NCI-H1092 treated with DMSO at 0.1 percent for 48 hours (cell line): ENCODE measurements at places on chromosomes 12 and 14.
A peak's percentile ranks its signal among the peaks of the same experiment; 100 is the strongest.

DNA sequence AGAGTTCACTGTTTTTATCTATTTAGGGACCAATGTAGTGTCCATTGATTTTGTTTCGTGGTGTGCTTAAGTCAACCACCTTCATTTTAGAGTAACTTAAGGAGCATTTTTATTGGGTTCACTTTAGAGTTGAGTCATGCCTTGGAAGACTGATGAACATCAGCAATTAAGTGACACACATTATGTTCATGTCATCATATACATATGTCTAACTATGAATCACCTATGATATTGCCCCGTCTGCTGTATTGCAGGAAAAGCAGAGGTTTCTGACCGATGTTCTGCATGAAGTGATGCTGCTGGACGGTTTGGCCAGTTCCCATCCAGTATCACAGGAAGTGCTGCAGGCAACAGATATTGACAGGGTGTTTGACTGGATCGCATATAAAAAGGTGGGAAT, 227.1 kb downstream of the TRHDE start:
- DNase-seq = no peak

DNA sequence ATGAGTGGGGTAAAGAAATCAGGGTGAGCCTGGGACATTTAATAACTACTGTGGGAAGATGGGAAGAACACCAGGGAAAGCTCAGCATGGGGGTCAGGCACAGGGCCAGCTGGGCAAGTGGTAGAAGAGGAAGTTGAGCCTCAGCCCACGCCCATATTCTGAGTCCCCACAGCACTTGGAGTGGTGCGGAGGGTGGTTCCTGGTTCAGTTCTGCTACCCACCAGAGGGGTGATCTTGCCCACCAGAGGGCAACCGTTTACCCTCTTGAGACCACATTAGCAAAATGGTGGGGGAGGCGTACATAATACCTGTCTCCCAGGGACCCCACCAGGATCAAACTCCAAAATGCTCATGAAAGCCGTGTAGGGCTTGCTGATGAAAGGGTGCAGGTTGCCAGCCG, 16.8 kb upstream of the ANKRD33 start:
- DNase-seq = no peak

DNA sequence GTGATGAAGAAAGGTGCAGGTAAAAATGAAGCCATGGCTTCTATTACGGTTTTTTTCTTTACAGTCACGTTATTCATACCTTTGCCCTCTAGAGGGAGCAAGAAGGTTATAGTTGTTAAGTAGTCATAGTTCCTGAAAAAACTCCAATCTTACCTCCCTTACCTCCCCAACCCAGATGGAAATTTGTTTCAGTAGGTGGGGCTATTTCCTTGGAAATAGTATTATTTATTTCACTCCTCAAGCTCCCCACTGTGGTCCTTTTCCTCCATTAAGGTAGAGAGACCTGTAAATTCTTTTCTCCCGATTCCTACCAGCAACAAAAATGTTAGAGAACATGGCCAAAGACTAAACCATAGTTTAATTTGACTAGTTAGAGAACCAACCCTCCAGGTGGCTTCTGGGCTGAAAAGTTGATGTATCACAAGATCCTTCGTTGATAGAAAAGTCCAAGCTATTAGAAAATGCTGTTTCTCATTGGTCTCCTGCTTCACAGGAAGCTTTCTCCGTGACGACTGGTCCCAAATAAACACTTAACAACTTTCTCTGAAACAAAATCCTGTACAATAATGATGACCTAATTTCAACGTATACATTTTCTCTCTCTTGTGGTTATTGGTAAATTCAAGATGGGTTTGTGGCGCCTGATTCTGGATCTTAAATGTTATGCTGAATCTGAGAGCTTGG, 43.5 kb downstream of the TMX1 start:
- DNase-seq = peak; percentile 90

DNA sequence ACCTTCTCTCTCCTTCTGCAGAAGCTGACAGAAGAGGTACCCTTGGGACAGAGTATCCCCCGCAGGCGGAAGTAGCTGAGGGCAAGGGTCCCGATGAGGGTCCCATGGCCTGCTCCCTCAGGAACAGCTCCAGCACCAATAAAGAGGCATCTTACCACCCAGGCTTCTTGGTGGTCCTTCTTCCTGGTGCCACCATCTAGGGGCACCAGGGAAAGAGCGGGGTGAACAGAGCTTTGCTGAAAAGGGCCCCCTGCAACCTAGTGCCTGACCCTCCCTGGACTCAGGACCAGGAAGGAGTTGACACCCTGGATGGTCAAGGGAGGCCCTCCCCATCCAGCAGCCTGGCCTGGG, 591 bp upstream of the IRF9 start:
- DNase-seq = no peak

DNA sequence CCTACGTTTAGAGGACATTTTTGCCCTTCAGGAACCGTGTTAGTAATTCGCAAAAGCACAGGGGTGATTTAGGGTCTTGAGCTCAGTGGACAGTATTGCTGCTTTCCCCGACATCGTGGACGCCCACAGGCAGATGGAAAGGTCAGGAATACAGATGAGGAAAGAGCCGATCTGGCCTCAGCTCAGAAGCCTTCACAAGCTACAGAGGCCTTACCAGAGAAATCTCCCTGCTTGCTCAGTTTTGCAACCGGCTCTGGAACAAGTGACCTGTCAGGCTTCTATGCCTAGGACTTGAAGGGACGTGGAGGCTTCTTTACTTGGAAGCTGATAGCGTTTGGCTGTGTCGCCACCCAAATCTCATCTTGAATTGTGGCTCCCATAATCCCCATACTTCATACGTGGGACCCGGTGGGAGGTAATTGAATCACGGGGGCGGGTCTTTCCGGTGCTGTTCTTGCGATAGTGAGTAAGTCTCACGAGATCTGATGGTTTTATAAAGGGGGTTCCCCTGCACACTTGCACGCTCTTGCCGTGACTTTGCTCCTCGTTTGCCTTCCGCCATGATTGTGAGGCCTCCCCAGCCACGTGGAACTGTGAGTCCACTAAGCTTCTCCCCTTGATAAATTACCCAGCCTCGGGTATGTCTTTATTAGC, 332.5 kb downstream of the MED13L start:
- no peak for DNase-seq

GRCh38 chr14:104956290-104956890, 21.8 kb downstream of the AHNAK2 start:
- no peak for DNase-seq

- DNase-seq = no peak
Observed at GRCh38 chr12:62744551-62744950, 190.4 kb downstream of the PPM1H start.

GRCh38 chr12:71767183-71767582, 12.5 kb downstream of the RAB21 start:
- no peak for DNase-seq

GRCh38 chr12:25644979-25645378, 91.9 kb upstream of the LMNTD1 start:
- DNase-seq = no peak

GRCh38 chr12:113241191-113242025, 20.1 kb downstream of the TPCN1 start:
- peak; percentile 56 for DNase-seq

DNA sequence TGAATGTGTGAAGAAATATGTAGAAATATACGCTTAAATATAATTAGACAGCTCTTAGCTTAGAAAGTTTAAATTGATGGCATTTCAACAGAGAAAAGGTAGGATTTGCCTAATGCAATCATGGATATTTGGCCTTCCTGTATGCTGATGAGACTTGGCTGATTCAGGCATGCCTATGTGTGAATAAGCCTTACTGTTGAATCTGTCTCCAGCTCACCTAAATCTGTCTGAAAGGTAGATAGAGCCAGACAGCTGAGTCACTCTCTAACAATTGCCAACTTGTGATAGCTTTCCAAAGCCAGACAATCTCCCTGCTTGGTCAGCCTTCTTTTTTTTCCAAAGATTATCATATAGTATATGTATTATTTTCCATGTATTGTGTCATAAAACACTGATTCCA, 92.8 kb upstream of the FLRT2 start:
- no peak for DNase-seq

DNA sequence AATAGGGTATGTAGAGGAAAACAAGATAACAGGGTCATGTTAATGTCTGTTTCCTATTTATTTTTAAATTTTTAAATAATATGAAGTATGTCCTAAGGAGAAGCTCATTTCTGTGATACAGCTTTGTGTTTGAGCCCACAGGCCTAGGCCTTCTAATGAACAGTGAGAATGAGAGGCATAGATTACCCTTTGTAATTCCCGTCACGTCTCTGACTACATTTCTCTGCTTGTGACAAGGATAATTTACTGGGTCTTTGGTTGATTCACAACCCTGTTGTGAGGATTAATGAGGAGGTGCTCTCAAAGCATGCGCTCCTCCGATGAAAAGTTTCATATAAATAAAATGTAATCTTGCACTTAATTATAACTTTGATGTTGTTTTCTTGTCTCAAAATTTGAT, 56.1 kb downstream of the SYT10 start:
- no peak for DNase-seq

- no peak for DNase-seq
Observed at GRCh38 chr12:110234755-110235154, 46.3 kb upstream of the ATP2A2 start.

GRCh38 chr12:41919048-41919447, 225.6 kb downstream of the GXYLT1 start:
- no peak for DNase-seq

DNA sequence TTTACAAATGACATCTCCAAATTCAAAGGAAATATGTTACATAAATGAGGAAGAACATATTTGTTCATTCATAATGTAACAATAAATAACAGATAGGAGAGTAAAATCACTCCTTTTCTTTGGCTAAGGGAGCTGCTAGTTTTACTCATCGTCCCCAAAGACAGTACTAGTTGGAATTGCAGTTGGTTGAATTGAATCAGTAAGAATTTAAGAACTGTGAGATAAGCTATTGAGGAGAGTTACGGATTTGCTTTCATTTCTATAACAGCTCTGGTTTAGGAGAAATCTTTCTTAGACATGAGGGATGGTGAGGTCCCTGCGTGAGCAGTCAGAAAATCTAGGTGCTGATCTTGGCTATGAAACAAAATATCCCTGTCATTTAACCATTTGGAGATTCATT, 402.8 kb downstream of the AEBP2 start:
- DNase-seq = no peak

DNA sequence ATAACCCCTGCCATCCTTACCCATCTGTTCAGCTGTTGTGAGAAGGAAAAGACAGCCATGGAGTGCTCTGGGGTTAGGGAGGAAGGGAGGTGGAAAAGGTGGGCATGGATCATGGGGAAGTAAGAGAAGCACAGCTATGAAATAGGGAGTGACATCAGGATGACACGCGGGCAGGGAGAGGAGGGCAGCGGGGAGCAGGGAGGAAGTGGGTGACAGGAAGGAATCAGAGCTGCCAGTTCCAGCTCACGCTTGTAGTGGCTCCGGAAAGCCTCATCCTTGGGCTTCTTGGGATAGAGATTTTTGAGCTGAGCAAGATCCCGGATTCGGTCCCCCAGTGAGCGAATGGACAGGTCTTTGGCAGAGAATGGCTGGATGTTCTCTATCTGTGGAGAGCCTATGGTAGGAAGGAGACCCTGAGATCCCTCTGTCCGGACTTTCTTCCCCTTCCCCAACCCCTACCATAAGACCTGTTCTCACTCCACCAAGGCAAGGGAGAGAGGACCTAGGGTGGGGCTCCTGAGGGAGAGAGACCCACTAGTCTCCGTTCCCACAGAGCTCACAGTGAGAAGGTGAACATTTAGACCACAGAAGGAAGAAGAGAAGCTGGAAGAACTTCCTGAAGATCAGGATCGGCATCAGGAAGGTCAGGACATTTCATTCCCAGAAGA, 10.3 kb downstream of the NAB2 start:
- DNase-seq = no peak

DNA sequence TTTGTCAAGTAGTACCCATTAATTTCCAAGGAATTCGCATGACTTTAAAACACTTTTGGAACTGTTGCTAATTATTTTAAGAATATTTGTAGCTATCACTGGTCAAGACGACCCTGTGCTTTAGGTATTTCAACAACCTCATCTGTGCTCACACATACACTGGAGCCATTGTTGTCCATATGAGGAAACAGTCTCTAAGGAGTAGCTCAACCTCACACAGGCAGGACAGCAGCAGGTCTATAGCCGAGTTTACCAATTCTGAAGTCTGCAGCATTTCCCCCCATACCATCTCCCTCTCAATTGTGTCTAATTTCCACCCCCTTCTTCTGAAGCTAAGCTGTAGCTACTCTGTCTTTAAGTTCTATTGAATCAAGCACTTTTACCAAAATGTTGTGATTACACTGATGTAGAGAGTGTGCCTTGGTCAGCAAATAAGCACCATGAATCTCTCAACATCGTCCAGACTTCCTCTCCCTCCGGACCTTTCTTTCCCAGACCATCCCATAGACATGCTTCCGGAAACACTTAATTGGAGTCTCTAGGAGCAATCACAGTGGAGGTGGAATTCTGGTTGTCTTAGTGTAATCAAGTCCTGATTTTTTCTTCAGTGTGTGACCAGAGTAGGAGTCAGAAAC, 48.5 kb upstream of the NUAK1 start:
- DNase-seq = no peak

DNA sequence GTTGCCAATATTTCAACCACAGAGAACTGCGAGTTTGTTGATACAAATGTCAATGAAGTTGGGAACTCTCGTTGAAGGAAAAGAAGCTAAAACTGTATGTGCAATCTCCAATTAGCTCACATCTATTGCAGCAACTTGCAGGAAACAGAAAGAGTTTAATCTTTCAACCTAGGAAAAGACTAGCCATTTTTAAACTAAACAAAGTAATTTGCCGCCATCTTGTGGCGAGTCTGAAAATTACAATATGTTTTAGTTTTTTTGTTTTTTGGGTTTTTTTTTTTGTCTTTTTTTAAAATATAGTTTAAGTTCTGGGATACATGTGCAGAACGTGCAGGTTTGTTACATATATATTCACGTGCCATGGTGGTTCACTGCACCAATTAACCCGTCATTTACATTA, 131.2 kb upstream of the FOXG1 start:
- DNase-seq = peak; percentile 20

DNA sequence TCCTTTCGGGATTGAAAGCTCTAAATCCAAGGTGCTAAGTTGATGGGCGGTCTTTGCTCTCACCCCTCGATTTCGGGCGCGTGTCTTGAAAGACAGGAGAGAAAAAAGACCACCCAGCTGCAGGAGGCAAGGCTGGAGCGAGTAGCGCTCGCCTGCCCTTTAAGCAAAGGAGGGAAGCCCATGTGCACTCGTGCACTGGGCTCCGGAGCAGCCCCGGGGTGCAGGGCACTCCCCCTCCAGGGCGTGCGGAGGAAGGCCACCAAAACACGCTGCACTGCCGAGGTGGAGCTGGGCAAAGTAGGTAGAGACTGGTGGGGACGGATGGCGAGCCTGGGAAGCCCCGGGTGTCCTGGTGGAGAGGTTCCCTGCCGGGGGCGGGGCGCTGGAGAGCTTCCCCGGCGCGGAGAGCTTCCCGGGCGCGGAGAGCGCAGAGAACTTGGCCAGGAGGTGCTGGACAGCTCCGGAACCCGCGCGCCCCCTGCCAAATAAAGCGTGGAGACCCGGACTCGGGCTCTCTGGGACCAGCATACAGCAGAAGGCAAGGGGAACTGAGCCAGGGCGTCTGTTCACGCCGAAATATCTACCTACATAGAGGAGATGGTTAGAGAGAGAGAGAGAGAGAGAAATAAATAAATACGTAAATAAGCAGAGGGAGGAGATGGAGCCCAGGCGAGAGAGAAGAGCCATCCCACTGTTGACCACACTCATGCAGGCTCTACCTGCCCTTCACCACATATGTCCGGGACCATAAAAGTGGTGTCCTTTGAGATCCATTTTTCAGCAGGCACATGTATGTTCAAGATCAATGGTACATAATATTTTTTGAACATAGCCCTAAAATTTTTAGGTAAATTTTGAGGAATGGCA, 662 bp upstream of the NELL2 start:
- DNase-seq = peak; percentile 97
